Activated naive CD4-positive, alpha-beta T cell treated with anti-CD3 and anti-CD28 coated beads, Interleukin-2, amount 10 ng/mL, durations not matched to agents 7 days and 5 days (primary cell): ENCODE measurements at places on chromosomes 1 and 21.
A peak's percentile ranks its signal among the peaks of the same experiment; 100 is the strongest.

DNA sequence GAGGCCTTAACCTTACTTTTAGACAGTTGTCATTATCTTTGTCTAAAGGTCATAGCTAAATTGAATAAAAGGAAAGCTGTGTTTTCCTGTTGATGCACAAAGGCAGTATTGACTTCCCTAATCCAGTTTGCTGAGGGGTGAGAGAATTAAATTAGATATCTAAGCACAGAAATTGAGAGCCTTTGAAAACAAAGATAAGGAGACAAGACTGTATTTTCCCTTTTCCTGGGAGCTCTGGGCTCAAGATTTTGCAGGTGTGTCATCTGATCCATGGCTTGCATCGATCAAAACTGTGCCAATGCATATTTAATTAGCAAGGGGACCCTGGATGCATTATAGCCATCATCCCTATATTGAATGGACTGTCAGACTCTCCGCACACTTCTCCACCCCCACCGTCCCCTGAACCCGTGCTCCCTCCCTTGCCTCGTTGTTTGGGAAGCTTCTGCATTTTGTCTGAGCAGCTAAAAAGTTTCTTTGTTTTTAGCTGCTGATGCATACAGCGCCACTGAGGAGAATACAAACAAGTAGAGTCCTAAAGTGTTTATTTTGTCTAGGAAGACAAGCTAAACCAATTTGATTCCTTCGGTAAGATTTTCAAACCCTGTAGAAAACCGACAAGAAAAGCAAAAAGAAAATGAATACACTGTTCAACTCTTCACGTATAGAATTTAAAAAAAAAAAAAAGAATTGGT, 186.3 kb downstream of the NFIA start:
- no peak for DNase-seq

DNA sequence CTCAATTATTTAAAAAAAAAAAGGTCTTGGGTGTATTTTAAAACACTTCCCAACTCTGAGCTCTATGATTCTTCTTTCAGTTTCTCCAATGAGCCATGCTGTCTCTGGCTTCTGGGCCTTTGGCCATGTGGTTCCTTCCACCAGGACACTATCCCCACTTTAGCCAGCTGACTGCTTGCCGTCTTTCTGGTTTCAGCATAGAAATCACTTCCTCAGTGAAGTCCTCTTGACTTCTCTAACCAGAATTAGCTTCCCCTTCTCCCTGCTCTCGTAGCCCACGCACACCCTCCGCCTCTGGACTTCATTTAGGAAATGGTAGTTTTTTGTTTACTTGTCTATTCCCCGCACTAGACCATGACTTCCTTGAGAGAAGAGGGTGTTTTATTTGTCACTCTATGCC, 1.1 kb upstream of the DIO1 start:
- no peak for DNase-seq

GRCh38 chr1:151547119-151547899, 7.2 kb downstream of the TUFT1 start:
- DNase-seq, result no peak

- DNase-seq, result no peak
Measured at GRCh38 chr1:14037101-14037847, 337.3 kb downstream of the PRDM2 start.

- DNase-seq, result no peak
Measured at GRCh38 chr1:236322566-236323409, 41.0 kb upstream of the ERO1B start.

- DNase-seq, result peak; percentile 22
Measured at GRCh38 chr1:198598796-198599321, 40.0 kb upstream of the PTPRC start.

DNA sequence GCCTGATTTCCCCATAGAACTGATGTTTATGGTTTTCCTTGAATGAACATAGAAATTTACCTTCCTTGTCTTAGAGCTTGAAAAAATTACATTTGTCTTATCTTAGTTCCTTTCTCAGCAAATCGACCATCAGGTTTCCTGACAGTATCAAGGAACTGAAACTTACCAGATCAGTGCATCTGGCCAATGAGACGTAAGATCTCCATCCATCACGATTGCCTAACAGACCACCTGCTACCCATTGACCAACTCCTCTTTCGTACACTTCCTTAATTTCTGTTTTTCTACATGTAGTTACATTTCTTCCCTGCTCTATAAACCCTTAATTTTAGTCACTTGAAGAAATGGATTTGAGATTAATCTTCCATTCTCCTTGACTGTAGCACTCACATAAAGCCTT, 57.4 kb upstream of the TMPRSS15 start:
- no peak for DNase-seq

DNA sequence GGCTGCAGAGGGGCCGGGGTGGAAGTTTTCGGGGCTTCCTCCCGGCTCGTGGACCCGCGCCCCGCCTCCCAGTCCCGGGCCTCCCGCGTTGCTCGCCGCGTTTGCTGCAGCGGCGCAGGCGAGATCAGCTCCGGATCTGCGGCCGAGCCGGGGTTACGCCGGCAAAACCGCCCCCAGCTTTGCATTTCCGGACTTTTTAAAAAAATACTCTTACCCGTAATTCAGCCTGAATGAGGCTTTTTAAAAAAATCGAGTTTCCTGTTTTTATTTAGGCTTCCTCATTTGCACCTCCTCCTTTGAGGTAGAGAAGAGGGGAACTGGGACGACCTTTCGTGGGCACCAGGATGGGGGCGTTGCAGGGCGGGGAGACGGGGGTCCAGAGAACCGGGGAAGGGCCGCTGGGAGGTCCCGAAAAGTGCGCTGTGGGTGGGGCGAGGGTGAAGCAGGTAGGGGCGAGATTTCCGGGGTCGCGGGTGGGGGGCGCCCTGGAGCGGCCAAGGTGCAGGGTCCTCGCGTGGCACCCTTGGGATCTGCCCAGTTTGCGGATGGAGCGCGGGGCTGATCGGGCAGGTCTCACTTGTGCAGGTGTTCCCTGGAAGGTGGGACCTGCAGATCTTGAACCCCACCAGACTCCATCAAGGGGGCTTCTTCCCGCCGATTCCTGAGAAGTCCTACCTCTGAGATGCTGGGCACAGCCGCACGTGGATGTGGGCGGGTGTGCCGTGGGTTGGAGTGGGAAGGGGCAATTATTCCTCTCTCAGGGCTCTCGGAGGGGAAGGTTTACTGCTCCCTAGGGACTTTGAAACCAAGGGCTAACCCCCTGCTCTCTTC, 1.1 kb downstream of the PIK3CD start:
- DNase-seq, result peak; percentile 83

DNA sequence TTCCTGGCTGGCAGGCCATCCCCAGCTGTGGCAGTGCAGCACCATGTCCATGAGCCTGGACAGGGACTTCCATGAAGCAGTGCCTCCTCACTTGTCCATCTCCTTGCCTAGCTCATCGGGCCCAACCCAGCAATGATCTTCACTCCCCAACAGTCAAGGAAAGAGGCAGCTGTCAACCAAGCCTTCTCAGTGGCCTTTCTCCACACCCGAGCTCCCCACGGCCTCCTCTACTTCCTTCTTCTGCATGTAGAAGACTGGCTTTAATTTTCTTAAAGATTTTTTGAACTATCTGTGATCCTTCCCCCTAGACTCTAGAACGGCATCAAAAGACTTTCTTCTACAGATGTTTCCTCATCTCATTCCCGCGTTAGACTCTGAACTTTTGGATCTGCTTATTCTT, 65.5 kb upstream of the COA6 start:
- no peak for DNase-seq

- DNase-seq, result no peak
Measured at GRCh38 chr21:38303300-38303699, 46.5 kb downstream of the KCNJ15 start.

DNA sequence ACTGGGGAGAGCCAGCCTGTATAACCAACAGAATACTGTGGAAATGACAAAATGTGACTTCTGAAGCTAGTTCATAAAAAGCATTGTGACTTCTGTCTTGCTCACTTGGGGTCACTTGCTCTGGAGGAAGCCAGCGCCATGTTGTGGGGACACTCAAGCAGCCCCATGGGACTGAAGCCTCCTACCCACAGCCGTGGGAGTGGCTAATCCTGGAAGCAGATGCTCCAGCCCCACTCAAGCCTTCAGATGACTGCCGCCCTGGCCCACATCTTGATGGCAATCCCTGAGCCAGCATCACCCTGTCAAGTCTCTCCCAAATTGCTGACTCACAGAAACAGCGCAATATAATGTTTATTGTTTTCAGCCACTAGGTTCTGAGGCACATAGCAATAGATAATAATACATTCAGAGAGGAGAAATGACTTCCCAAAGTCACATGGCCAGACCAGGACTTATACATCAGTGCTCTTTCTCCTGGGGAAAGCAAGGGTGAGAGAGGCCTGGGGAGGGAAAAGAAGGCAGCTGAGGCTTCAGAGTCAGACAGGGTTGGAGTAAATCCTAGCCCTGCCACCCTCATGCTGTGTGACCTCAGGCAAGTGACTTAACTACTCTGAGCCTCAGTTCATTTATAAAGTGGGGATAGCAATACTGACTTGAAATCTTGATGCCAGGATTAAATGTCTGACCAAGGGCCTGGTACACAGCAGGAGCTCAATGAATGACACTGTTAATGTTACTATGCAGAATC, 5.0 kb upstream of the TNFRSF8 start:
- DNase-seq, result no peak

DNA sequence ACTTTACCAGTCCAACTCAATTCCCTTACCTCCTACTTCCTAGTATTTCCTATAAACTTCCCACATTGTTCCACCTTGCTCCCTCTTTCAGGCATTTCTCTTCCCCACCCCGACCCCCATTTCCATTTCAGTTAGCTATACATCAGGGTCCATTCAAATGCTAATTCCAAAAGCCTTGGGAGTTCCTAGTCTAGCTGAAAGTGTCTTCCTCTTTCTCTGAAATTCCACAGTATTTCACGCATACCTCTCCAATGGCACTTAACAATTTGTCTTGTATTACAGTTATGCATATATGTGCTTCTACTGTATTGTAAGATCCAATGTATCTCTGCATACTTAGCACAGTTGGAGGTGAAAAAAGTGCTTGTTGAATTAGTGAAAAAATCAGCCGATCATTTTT, 94.9 kb downstream of the ZNF644 start:
- no peak for DNase-seq

GRCh38 chr1:52367272-52367671, 1.3 kb upstream of the CC2D1B start:
- DNase-seq, result no peak

GRCh38 chr1:11920239-11920903, 5.9 kb downstream of the KIAA2013 start:
- no peak for DNase-seq

DNA sequence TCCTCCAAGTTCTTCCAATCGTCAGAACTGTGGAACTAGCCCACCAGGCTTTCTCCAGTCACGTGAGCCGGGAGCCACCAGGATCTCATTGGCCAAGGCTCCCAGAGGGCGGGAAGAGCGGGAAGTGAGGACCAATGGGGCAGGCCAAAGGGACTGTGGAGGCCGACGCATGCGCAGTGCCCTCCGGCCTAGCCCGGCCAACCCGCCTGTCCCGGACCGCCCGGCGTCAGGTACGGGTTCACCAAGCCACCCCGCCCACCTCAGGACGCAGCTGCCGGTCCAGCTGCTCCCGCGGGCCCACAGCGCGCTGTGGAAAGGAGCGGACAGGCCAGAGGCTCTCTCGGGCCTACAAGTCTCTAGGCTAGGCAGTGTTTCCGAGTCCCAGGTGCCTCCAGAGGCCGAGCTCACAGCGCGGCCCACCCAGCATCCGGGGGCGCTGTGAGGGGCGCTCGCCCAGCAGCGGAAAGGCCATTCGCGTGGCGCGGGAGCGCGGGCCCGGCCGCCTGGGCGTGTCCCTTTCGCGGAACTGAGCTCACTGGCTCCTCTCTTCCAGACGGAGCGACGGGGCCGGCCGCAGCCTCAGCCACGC, 10.9 kb downstream of the OR14I1 start:
- DNase-seq, result no peak

DNA sequence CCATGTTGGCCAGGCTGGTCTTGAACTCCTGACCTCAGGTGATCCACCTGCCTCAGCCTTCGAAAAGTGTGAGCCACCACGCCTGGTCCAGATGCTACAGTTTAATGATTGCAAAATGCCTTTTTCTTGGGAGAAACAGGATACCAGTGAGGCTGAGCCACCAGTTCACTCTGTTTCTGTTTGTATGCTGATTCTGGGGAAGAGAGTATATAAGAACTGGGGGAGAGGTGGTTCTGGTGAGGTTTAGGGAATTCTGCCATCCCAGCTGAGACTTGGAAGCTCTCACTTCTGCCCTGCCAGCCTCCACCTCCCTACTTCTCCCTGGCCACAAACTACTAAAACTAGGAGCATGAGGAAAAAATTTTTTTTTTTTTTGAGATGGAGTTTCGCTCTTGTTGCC, 8.1 kb upstream of the PMF1 start:
- DNase-seq, result no peak

- peak; percentile 21 for DNase-seq
Measured at GRCh38 chr1:98388441-98388840, 273.1 kb upstream of the SNX7 start.

GRCh38 chr1:112744009-112744578, 29.0 kb upstream of the PPM1J start:
- no peak for DNase-seq

DNA sequence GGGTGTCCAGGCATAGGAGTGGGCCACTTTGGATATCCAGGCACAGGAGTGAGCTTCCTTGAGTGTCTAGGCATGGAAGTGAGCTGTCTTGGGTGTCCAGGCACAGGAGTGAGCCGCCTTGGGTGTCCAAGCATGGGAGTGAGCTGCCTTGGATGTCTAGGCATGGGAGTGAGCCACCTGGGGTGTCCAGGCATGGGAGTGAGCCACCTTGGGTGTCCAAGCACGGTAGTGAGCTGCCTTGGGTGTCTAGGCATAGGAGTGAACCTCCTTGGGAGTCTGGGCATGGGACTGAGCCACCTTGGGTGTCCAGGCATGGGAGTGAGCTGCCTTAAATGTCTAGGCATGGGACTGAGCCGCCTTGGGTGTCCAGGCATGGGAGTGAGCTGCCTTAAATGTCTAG, 146.3 kb downstream of the C1orf94 start:
- no peak for DNase-seq

DNA sequence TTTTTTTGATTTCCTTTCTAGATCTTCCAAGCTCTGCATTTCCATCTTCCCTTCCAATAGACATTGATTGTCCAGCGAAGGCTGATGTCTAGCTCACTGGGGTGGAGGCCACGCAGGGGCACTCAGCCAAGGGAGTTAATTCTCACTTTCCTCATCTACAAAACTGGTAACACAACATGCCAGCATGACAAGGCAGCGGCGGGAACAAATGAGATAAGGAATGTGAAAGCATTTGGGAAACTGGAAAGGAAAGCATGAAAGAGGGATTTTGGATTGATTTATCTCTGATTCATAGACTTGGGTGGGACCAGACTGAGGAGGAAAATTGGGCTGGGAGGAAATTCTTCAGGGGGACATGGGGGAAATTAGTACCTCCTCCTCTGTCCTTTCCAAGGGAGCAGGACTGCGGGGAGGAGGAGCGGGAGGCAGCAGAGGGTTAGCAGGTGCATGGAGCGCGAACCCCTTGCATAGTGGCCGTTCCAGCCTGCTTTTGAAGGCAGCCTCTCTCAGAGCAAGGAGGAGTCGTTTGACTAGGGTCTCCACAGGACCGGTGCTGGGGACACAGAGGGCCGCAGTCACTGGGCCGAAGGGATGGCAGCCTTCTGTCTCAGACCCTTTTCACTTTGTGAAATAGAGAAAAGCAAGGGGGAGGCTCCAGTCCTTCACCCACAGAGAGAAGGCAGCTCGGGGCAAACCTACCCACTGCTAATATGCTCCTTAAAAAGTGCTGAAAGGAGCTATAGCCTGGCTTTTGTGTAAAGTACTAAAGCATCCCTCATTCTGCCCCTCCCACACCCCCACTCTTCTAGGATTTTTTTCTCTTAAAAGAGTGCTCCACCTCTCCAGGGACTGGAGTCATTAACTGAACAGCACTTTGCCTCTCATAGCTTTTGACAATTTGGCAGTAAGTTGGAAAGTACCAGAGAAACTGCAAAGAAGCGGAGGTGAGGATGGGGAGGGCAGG, 89.2 kb downstream of the PLXNA2 start:
- DNase-seq, result no peak

- no peak for DNase-seq
Measured at GRCh38 chr1:23909412-23909811, 3.8 kb downstream of the CNR2 start.
